GM03348 (cell line): ENCODE measurements at places on chromosomes 2 and 18.

GRCh38 chr2:84873350-84873749 lies 7.5 kb downstream of the TRABD2A start:
- no peak for DNase-seq

GRCh38 chr2:175402571-175402970 lies 221.1 kb upstream of the ATP5MC3 start:
- DNase-seq = no peak

DNA sequence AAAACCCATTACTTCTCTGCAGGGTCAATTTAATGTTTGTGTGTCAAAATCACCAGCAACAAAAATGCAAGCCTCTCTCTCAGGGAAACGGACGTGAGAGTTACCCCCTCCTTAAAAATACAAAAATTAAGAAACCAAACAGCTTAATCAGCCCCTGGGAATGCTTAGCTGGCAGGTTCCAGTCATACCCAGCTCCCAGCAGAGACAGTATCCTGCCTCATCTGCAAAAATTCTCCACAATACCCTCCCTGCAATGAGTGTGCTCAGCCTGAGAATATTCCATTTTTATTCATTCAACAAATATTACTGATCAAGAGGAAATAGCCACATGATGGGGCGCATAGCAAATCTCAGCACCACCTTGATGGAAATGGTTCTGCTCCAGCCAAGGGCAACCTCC lies 36.3 kb downstream of the ST8SIA5 start:
- peak; percentile 53 for DNase-seq

- no peak for DNase-seq
Observed at GRCh38 chr2:112891385-112891831, 19.6 kb upstream of the IL37 start.

- DNase-seq = no peak
Observed at GRCh38 chr18:24802456-24802855, 342.0 kb downstream of the HRH4 start.

DNA sequence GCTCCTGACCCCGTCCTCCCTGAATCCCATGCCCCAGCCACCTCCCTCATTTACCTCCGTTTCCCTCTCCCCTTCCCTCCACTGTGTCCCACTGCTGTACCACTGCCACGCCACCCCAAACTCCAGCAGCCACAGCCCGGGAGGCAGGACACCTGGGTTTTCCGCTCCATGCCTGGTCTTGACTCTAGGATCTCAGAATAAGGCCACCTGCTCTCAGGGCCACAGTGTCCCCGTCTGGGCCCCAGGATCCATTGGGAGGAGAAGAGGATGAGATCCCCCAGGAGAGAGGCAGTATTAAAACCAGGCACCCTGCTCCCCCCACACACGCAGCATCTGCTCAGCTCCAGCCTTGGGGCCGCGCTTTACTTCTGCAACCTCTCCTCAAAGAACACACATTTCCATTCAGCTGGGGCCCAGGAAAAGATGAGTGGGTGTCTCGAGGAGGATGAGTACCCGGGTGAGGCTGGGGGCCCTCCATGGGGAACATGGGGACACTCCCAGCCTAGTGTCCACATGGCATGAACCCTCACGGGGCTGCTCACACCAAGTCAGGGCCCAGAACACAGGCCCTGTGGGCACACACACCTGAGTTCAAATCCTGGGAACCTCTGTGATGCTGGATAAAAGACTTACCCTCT lies 32.8 kb upstream of the TNS1 start:
- no peak for DNase-seq

DNA sequence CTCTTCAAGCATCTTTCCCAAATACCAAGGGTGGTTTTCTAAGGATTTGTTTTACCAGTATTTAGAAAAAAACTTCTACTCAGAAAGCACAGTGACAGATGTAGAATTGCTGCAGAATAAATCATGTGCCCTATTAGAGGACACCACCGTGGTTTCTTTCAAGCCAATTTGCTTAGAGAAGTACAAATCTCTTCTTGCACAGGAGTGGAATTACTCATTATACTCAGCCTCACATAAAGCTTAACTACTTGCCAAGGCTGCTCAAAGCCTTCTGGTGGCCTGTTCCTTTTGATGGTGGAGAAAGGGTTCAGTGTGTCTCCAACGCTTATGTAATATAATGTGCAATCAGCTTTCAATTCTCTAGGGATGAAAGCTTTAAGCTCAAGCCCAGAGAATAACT lies 66.5 kb upstream of the CTNNA2 start:
- no peak for DNase-seq

DNA sequence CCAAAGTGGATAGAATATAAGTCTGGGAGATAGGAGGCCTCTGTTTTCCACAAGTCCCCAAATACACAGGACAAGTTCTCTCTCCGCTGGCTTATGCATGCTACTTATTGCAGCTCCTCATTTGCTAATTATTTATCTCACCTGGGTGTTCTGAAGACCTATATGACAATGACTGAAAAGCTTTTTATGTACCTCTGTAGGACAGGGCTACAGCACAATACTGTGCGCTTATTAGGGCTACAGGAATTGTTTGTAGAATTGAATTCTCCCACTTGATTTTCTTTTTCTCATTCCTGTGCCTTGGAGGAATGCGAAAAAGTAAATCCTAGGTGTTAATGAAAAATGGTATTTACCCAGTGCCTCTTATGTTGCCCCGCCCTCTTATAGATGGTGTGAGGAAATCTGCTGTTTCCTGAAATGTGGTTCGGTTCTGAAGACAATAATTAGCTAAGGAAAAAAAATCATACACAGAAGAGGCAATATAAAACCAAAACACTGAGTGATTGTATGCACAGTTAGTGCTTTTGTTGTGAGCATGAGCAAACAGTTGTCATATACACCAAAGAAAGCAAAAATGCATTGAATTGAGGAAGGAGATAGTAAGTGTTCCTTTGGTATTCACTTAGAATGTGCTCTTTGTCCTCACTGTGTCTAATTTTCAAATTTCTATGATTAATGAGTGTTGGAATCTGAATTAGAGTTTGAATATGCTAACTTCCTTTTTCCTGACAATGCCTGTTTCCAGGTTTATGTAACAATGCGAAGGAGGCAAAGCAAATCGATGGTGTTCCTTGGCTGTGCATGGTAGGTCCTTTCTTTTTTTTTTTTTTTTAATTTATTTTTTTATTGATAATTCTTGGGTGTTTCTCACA lies 78.7 kb upstream of the PNPT1 start:
- no peak for DNase-seq

GRCh38 chr2:68918497-68918896 lies 34.2 kb downstream of the GKN2 start:
- no peak for DNase-seq

- DNase-seq = peak; percentile 9
Observed at GRCh38 chr2:19292007-19292406, 66.4 kb downstream of the OSR1 start.

DNA sequence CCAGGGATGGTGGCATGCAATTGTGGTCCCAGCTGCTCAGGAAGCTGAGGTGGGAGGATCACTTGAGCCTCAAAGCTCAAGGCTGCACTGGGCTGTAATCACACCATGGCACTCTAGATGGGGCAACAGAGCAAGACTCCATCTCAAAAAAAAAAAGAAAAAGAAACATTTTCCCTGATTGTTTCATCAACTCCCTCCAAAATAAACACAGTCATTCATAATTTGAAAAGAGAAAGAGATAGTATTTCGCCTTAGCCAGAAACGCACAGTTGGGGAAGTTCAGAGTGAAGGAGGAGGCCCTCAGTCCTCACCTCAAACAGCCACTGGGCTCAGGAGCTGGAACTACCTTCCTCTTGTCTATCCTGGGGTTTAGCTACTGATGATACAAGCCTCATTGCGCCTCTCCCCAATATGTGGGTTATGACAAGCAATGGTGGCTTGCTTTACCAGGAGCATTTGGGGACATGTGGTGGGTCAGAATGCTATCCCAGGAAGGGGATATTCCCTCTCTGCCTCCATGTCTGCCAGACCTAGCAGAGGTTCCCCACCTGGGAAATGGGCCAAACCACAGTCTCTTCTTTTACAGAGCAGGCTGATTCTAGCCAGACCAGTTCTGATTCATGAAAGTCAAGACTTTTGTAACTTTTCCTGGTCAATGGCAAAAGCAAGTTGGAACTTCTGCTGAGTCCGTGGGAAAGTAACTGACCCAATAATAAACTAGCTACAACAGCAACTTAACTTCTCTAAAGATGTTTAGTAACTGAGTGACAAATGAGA lies 22.2 kb upstream of the TMEM87B start:
- DNase-seq = peak; percentile 25

DNA sequence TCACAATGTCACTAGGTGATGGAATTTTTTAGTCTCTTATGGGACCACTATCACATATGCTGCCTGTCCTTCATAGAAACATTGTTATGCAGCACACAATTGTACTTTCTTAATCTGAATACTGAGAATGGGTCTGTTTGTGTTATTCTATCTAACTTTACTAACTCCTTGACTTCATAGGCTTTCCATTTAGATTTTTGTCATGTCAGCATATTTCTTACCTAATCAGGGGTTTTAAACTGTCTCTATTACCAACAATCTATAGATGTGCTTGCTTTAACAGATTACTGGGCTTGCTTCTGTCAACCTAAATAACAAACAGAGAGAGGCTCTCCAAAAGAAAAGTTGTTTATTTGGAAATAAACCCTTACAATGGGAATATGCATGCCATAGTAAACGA lies 289.6 kb upstream of the ZNF804A start:
- DNase-seq = no peak

- no peak for DNase-seq
Observed at GRCh38 chr2:15747603-15748471, 156.2 kb downstream of the DDX1 start.

DNA sequence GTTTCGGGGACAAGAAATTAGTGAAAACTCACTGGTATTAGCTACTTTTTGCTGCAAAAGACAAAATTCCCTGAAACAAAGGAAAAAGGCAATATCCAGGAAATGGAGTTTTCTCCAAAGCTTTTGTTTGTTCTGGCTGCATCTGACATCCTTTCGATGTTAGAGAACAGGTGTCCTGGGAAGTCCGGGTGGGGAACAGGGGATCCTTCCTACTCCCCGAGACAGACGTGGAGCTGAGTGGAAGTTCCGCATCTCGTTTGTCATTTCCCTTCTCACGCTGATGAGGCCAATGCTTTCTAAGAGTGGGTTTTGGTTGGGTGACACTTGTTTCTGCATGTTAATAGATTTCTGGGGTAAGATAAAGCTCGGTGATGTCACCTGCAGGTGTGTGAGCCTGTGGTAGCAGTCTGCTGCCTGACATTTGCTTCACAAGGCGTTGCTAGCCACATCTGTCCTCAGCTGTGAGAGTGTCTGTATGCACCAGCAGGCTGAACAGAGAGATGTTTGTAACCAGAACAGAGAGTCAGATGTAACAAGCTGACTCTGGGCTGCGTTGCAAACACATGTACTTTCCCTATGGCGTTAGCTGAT lies 125.9 kb downstream of the ACOXL start:
- DNase-seq = no peak

DNA sequence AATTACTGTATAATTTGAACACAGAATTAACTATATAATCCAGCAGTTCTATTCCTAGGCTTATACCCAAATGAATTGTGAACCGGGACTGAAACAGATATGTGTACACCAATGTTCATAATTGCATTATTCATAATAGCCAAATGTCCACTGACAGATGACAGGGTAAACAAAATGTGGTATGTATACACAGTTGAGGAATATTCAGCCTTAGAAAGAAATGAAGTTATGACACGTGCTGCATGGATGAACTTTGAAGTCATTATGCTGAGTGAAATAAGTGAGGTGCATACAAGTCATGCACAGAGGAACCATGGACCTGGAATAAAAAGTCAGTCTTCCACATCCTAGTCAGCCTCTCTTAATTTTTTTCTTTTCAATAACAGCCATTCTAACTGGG lies 91.9 kb downstream of the SH3RF3 start:
- DNase-seq = no peak

GRCh38 chr18:36766836-36767235 lies 62.0 kb downstream of the TPGS2 start:
- DNase-seq = no peak

- DNase-seq = peak; percentile 23
Observed at GRCh38 chr2:56613920-56614319, 430.1 kb downstream of the CCDC85A start.

GRCh38 chr2:31402388-31402787 lies 12.2 kb downstream of the XDH start:
- DNase-seq = no peak

DNA sequence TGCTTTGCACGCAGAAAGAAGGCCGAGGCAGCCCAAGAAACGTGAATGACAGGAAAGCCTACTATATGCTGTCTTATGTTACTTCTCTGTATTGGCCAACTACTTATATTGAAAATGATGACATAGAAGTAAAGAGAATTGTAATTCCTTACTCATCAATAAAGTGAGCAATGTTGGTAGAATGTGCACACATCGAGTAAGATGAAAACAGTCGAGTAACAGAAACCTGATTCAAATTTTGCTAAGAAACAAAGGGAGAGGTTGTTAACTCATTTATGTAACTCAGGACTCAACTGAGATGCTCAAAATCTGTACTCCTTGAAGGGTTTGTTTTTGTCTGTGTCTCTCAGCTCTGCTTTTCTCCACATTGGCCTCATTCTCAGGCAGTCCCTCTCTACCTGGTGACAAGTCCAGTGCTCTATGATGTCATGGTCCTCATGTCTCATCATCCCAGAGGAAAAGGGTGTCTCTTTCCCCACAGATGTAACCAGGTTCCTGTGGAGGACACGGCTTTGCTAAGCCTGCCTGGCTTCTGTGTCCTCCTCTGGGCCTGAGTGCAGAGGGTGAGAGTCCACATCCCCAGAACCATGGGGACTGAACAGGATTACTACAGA lies 30.3 kb upstream of the CCDC93 start:
- DNase-seq = no peak

DNA sequence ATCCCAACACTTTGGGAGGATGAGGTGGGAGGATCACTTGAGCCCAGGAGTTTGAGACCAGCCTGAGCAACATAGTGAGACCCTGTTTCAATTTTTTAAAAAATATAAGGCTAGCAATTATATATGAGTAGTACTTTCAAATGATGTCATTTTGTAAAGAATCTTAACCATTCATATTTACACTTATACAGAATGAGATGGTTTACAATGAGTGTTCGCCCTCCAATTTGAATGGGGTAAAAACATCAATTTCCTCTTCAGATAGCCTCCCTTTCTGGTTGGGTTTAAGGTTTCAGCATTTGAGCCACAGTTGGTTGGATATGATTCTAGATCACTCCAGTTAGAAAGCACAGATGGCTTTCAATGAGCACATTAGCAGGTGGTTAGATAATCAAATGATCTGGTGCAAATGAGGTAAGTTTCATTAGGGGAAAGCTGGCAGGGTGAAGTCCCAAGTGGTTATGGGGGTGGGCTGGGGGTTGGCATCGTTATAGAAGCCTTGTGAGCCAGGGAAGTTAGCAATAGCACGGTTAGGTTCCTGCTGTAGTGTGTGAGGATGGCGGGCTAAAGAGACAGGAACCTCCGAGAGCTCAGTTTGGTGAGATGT lies 63.9 kb downstream of the TRPM8 start:
- DNase-seq = no peak

- no peak for DNase-seq
Observed at GRCh38 chr2:208657468-208657867, 250.9 kb downstream of the PTH2R start.

GRCh38 chr2:181380581-181380980 lies 76.6 kb upstream of the ITGA4 start:
- DNase-seq = no peak

DNA sequence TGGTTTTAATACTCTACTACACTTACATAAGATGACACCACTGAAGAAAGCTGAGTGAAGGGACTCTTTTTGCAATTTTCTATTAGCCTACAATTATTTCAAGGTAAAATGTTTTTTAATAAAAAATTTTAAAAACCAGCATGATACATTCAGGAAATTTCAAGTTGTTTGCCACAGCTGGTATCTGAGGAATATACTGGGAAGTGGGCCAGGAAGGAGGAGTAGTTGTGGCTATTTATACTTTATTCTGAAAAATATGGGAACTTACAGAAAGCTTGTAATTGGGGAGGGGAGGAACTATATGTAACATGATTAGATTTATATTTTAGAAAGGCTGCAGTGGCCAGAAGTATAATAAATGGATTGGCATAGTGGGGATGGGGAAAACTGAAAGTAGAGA lies 40.8 kb downstream of the WDR35 start:
- peak; percentile 60 for DNase-seq
